NCI-H2081 (cell line): ENCODE measurements at places on chromosomes 4 and X.

DNA sequence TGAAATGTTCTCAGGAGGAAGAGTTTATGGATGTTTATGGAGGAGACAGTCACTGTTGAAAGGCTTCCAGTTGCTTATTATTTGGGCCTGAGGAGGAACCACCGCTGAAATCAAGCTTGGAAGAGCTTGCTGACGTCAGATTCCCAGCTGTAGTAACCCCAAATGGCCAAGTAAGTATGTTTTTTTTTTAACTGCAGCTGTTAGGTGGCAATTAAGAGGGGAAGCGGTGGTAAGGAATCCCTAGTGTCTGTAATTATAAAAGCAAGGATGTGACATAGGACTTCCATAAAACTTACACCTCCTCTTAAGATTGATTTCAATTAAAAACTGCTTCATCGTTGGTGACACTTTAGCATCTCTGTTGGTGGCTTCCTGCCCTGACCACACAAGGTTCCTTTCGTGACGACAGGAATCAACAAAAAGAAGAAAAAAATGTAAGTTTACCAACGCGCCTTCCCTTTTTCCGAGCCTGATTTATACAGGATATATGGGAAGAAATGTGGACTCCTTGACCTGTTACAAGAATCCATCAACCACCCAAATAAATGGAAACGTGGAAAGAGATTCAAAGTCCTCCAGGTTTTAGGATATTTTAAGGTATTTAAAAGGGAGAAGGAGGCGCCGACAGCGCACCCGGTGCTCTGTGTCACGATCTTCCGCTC lies 884 bp downstream of the RELL1 start:
- peak; percentile 40 for DNase-seq

GRCh38 chr4:93994175-93994994 lies 165.8 kb downstream of the ATOH1 start:
- no peak for DNase-seq

GRCh38 chr4:122830426-122831095 lies 3.9 kb downstream of the FGF2 start:
- DNase-seq: no peak

DNA sequence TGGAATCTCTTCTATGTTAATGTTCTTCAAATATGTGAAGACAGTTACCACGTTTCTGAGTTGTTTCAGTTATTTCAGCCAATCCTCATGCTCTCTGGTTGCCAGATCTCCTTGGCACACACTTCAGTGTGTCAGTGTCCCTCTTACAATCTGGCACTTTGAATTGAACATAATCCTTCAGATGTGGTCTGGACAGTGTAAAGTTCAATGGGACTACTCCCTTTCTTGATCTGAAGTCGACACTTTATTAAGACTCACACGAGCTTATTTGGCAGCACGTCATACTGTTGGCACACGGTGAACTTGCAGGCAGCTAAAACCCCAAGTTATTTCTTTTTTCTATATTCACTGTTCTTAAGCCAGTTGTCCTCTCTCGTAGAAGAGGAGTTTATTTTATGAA lies 28.2 kb downstream of the ARSJ start:
- no peak for DNase-seq

- peak; percentile 42 for DNase-seq
Measured at GRCh38 chr4:145936997-145937901, 1.4 kb downstream of the ZNF827 start.

GRCh38 chr4:101886826-101887225 lies 96.3 kb downstream of the BANK1 start:
- no peak for DNase-seq

DNA sequence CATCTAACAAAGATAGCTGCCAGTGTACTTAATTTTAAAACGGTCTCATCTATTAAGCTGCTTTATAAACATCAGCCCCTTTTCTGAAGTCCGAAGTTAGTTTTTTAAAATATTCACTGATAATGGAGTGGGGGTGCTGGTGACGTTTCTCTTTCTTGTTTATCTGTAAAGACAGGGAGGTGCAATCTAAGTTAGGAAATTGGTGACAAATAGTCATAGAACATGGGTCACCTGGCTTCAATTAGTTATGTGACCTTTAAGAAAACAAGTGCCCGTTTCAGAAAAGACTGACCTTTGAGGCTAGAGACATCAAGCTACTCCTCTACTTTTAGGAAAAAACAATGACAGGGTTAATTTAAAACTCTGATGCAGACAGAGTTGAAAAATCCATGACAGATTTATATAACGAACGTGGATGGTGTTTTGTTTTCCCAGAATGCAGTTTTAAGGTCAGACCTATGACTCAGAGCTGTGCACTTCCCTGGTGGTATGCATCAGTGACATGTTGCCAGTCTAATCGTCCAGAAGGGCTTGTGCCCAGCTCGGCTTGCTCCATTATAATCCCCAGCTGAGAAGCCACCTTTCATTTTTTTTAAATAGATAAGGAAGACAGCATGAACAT lies 38.2 kb downstream of the FHL1 start:
- no peak for DNase-seq

GRCh38 chrX:35023683-35024082 lies 81.1 kb downstream of the FAM47B start:
- no peak for DNase-seq

DNA sequence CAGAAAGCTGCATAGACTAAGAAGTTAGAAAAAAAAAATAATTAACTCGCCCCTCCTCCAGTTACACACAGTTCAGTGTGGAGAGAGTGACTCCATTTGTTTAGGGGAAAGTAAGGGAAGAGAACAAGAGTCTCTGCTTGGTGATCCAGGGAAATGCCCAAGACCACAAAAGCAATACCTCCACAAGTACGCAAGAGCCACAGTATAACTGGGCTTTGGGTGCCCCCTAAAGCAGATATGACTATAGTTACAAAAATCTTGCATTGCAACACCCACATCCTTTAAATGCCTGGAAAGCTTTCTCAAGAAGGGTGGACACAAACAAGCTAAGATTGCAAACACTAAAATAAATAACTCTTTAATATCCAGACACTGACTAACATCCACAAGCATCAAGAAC lies 164.2 kb upstream of the NRK start:
- no peak for DNase-seq

DNA sequence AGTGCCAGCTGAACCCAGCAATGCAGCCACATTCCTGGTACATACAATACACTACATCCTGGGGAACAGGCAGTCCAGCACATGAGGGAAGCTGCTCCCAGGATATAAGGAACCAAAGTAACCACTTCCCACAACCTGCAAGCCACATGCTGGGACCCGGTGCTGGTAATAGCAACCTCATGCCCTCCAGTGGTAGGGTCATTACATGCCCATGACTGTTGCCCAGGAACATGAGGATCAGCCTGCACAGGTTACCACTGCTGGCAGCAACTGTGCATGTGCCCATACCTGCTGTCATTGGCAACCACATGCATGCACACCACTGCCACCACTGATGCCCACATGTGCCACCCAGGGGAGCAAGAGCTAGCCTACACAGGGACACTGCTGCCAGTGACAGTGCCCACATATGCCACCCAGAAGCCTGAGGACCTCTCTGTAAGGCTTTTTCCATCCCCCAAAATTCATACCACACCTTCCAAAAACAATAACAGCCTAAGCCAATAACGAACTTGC lies 1982.5 kb downstream of the ARAP2 start:
- DNase-seq: no peak

DNA sequence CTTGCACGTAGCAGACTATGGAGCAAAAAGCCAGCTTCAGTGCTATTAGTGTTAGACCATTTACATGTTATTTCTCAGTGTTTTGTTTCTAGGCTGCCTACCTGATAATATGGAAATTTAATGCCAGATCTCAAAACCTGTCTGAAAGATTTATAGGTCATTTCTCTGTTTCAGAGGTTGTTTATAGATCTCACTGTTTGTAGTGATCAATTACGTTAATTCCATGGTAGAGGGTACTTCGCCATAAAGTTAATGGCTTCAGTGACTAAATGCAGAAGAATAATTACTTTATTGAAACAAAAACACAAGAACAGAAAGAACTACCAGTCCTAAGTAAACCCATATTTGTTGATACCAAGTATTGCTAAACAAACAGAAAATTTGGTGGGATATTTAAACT lies 420.8 kb downstream of the ARHGAP24 start:
- no peak for DNase-seq

GRCh38 chr4:184899261-184900134 lies 73.7 kb upstream of the ACSL1 start:
- no peak for DNase-seq

- DNase-seq: no peak
Measured at GRCh38 chrX:133543654-133544053, 128.4 kb upstream of the GPC4 start.

DNA sequence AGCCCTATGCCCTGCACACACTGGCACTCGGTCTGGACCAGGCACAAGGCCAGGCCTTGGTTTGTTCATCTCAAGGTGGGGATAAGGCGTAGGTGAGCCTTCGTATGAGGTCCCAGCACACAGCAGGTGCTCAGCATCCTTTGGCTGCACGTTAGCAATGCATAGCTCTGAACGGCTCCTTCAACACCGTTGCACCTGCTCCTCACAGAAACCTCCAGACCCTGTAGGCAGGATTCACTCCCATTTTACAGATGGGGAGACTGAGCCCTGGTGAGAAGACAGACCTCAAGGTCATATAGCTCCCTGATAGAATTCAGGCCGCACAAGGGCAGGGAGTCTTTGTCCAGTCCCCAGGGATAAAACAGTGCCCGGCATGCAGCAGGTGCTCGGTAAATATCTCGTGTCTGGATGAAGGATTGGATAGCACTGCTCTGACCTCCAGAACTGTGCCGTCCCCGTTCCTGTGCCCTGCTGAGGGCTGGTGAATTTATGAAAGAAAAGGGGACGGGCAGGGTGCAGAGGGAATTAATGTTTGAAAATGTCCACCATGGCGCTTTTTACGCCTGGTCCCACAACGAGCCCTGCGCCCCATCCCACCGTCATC lies 2.4 kb downstream of the PPP2R2C start:
- DNase-seq: no peak

DNA sequence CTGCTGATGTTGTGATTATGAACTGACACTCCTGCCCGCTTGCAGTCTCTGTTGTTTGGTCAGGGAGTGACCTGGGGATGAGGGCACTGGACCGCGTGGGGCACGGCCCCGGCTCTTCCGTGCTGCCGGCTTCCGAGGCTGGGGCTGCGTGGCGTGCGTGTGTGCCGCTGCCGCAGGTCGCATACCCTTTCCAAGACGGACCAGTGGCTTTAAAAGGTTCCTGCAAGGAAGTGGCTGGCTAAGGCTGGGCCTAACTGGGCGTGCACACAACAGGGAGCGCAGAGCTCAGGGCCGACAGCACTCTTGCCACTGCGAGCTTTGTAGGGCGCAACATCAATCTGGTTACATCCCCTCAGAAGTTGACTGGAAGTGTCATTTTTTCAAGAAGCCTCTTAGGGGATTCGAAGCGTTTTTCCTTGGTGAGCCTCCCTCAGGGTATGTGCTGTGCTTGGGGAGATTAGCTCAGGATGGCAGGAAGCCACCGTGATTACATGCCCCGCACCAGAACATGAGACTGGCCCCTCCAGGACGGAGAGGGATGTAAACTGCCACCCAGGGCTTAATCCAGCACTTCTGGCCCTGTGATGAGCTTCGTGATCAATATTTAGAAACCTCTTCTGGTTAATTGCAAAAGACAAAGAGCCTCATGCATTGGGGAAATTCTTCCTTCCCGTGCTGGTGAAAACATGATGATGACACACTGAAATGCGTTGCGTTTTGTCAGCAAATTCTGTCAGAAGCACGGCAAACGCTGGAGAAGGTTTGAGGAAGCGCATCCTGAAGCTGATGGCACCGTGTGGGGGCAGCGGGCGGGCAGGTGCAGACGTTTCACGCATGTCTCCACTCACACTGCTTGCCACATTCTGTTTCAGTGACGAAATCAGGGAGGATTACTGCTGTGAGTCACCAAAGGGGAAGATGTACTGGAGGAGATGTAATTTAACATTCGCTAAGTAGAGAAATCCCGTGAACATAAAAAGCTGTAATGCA lies 11.1 kb downstream of the MAEA start:
- DNase-seq: no peak

DNA sequence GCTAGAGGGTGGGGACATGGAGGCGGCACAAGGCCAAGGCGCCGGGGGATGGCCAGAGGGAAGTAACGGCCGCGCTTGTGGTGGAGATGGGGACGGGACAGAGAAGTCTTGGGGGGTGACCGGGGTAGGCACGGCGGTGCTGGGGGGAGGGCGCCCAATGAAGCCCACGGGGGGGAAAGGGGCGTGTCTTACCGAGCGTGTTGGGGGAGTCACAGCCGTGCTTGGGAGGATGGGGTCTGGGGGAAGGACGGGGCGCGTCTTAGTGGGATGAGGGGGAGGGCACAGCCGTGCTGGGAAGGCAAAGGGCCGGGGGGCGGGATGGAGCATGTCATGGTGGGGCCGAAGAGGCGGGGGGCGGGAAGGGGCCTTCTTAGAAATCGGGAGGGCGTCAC lies 952 bp downstream of the ARSD start:
- no peak for DNase-seq

GRCh38 chr4:17206829-17207801 lies 304.8 kb downstream of the QDPR start:
- peak; percentile 86 for DNase-seq

DNA sequence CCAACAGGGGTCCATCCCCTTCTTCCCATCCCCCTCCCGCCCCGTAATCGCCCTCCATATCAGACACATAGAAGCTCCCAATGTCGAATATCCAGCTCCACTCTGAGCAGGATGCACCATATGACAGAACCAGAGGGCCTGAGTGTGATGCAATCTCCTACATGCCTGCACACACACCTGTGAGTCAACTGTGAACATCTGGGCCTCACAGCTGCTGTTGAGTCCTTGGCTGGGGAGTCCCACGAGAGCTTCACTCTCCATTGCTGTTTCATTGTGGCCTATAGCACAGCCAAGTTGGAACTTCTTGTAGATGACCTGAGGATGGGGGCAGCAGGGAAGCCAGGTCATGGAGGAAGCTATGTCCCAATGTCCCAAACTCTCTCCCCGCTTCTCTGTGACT lies 8.2 kb downstream of the SLC38A5 start:
- DNase-seq: no peak

DNA sequence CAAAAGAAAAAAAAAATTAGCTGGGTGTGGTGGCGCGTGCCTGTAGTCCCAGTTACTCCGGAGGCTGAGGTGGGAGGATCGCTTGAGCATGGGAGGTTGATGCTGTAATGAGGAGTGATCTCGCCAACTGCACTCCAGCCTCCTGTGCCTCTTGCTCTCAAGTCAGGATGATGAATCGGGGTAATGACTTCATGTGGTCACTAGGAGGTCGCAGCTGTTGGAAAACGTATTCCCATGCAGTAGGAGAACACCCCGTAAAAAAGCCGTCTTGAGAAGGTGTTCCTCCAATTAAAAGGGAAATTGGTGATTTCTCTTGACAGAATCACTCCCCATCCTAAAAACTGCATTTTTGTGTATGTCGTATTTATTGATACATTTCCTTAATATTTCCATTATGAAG lies 2.2 kb downstream of the CCNB3 start:
- no peak for DNase-seq

- DNase-seq: peak; percentile 50
Measured at GRCh38 chrX:75155447-75155826, 646 bp downstream of the ABCB7 start.

- DNase-seq: no peak
Measured at GRCh38 chr4:42787079-42787463, 105.4 kb upstream of the GRXCR1 start.

DNA sequence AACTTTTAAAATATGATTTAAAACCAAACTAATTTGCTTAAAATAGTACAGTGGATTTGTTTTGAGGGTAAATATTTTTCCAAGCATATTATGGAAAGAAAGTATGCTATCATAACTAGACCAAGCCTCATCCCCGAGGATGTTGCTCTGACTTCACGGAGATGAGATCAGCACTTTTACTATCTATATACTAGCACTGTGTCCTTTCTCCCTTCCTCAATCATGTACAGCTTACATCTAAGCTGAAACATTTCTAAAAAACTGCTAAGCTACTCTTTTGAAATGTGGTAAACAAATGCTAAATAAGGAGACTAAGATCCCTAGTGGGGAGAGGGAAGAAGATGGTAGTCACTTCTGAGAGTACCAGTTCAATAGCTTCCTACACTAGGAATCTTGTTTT lies 23.8 kb downstream of the AMMECR1 start:
- DNase-seq: no peak
